ENCODE measurements at places on chromosomes 2 and 18. TPM values are rescaled to one million over a fixed set of nuclear protein-coding genes. Genes with fewer than 3 reads are reported as not detected.

DNA sequence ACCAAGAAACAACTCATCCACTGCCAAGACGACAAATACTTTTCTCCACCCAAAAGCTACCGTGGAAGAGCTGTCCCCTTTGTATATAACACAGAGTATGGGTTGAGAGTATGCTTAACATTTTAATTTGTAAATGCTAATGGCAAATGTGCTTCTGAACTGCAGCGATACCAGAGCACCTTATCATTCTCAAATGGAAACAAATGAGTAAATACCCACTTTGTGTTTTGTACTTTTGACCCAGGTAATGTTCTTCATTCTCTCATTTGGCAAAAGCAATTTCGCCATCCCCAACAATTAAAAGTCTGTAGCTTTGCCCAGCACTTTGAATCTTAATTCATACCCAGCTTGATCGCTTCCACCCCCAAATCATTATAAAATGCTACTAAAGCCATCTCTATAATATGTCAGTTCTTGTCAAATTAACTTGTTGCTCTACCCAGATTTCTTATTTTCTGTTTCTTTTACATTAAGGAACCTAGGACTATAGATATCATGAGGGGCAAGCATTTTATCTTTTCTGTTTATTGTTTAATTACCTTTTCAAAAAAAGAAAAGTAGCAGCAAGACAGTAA is 6.2 kb upstream of the POU3F3 start:
- no peak overlapping the region for H3K27ac ChIP-seq
- H3K27me3 ChIP-seq = peaks cover 97% of the 10 kb centered on the region
- peaks cover 50% of the 10 kb centered on the region for H3K4me1 ChIP-seq
- no peaks in the 10 kb centered on the region for H3K36me3 ChIP-seq

GRCh38 chr18:57574866-57575265 is 11.6 kb downstream of the FECH start:
- no peak overlapping the region for H3K27ac ChIP-seq
- no peaks in the 10 kb centered on the region for H3K4me1 ChIP-seq
- H3K36me3 ChIP-seq = peaks cover 3% of the 10 kb centered on the region
- no peak for DNase-seq
- no peaks in the 10 kb centered on the region for H3K27me3 ChIP-seq

- H3K36me3 ChIP-seq = no peaks in the 10 kb centered on the region
- no peaks in the 10 kb centered on the region for H3K4me1 ChIP-seq
- no peak for DNase-seq
- no peak overlapping the region for H3K27ac ChIP-seq
These were observed 120.6 kb upstream of the TACR1 start for GRCh38 chr2:75319951-75320350.

Gene HOXD10
- total RNA-seq = not detected
